ENCODE measurements at places on chromosomes 3 and 15.

GRCh38 chr3:195708061-195708460, 12.7 kb upstream of the MUC20 start:
- DNase-seq = no peak

GRCh38 chr3:104436506-104436905, 930.2 kb upstream of the ALCAM start:
- DNase-seq = no peak

- no peak for DNase-seq
These were observed 12.7 kb downstream of the GPR156 start for GRCh38 chr3:120272286-120272685.

- no peak for DNase-seq
These were observed 366.0 kb downstream of the PTPRG start for GRCh38 chr3:61927332-61927731.

DNA sequence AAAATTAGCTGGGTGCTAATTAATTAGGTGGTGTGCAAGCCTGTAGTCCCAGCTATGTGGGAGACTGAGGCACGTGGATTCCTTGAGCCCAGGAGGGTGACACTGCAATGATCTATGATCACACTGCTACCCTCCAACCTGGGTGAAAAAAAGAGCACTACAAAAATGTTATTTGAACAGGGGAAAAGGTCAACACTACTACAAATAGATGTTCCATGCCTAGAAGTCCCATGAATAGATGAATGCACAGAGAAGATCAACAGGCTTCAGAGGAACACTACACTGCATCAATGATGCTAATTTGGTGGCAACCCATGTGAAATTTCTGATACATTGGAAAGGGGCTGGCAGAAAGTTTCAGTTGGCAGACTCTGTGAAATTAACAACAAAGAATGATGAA, 105.4 kb upstream of the FHIT start:
- no peak for DNase-seq

DNA sequence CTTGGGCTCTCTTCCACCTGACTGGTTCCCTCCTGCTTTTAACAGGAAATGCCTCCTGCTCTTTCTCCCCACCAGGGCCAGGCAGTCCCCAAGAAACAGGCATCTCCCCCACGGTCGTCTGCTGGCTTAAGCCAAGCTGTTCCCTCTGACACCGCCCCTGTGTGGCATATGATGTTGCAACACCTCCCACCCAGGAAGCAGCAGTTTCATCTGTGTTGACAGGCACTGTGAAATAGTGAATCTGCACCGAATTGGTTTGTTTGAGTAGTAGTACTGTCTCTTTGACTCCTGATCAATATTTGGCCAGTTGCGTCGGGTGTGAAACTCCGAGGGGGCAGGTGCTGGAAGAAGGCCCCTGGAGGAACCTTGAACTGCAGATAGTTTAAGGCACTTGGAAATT, 188.8 kb downstream of the FEZF2 start:
- no peak for DNase-seq

DNA sequence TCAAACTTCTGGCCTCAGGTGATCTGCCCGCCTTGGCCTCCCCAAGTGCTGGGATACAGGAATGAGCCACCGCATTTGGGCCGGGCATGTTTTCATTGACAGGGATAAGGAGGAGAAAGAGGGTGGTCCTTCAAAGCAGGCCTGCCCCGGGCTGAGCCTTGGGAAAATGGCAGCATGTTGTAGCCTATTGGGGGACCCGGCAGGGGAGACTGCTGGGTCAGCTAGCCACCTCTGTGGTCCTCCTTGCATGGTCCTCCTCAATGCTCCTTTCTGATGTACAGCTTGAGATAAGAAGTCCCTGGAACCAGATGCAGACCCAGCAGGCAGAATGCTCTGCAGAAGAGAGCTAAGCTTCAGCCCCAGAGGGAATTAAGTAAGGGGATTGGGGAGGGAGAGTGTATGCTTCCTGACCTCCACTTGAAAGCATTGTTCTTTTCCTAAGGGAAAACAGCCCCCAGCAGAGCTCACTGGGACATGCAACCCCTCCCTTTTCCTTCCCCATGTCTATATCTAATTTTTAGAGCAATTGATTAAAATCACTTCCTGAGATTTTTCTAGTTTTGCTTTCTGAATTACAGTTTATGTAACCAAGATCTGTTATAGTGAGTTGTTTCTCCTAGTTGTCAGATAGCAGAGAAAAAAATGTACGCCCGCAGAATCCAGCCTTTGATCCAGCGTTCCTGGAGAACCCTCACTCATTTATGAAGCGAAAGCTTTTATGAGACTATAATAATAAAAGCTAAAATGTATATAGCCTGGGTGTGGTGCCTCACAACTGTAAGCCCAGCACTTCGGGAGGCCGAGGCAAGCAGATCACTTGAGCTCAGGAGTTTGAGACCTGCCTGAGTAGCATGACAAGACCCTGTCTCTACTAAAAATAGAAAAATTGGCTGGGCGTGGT, 48.7 kb upstream of the VILL start:
- no peak for DNase-seq

DNA sequence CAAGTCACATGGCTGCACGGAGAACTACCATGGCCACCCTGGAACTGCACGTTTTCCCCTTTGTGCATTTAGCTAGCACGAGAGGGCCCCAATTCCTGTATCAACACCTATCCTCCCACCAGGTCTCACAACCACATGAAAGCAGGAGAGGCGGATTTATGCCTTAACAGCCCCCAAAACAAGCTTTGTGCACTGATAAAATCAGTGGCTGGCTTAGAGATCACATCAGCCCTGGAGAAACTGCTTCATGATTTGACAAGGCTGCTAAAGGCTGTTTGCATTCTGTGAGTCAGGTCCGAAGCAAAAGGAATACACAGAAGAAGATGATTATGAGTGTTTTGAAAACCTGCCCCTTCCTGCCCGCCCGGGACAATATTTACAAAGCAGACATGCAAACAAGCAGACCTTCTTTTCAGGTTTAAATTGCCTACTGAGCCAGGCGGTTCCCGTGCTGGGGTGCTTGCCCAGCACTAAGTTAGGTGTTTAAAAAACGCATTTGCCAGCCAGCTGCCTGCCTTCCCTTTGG, 25.9 kb downstream of the CEMIP start:
- no peak for DNase-seq

GRCh38 chr3:50192689-50193141, 1.3 kb downstream of the GNAT1 start:
- peak; percentile 84 for DNase-seq

- no peak for DNase-seq
These were observed 9.7 kb downstream of the CCDC12 start for GRCh38 chr3:46966811-46967210.

DNA sequence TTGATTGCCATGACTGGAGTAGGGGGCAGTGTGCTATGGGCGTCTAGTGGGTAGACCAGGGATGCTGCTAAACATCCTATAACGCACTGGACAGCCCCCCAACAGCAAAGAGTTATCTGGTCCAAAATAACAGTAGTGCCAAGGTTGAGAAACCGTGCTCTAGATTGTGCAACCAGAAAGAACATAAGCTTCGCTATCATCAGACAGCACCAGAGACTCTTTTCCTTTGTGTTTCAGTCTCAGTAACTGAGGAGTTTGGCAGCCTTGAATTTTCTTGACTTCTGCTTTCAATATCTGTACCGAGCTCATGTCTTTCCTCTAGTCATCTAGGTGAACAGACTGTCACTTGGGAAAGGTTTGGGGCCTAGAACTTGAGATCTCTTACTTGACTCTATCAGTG, 8.8 kb downstream of the ARID3B start:
- DNase-seq = no peak

- no peak for DNase-seq
These were observed 237.0 kb downstream of the CPNE4 start for GRCh38 chr3:131797776-131798175.

- DNase-seq = no peak
These were observed 7.9 kb upstream of the BCL2A1 start for GRCh38 chr15:79978655-79979514.

DNA sequence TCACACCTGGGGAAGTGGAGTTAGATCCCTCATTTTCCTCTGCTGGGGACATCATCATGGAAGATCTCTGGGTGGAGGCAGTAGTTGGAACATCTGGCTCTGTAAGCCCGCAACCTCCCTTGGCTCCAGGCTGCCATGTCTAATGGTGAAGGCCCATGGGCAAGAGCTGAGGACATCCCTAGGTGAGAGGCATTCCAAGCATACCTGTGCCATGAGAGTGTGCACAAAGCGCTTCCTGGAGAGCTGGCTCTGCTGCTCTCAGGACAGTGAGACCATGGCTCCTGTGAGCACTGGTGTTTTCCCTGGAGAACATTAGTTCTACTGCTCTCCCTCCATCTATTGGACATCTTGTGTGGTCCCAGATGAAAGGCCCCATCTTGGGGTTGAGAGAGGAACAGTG, 7.7 kb downstream of the MAPKAPK3 start:
- no peak for DNase-seq

DNA sequence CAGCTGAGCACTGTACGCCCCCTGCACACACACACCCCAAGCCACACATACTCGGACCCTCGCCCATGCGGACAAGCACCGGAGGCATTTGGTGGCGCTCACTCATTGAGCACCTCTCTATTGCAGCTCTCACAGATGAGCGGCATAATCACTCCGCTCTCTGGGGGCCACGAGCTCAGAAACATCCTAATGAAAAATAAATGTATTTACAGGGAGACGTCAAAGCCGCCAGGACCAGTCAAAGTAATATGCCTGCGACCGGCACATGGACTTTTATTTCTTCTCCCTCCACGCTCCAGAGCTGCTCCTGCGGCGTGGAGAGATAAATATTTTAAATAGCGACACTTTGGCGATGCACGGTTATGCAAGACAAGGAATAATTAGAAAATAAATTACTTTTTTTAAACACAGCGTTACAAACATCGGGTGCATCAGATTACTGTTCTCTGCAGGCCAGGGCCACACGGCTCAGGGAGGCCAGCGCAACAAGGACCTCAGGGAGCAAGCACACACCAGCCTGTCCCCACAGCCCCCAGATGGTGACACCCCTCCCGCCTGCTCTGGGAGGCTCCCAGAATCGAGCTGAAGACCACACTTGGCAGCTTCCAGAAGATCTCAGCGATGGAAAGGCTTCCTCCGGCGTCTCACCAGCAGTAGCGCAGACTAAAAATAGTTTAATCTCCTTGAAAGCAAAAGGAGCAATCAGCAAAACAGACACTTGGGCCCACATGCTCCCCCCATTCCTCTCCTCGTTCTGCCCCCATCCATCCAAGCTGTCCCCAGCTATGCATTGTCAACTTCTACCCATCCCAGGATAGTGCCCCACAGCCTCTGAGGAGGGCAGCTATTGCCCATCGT, 48.0 kb downstream of the CACNA2D2 start:
- no peak for DNase-seq

- no peak for DNase-seq
These were observed 87.2 kb downstream of the TJP1 start for GRCh38 chr15:29734917-29735572.

All from stimulated activated CD4-positive, alpha-beta T cell treated with anti-CD3 and anti-CD28 coated beads, Interleukin-1b, Interleukin-23, amount 100 ng/mL, for 1 hour (primary cell).